Central memory CD8-positive, alpha-beta T cell (primary cell): ENCODE measurements at places on chromosomes 11 and 22.

DNA sequence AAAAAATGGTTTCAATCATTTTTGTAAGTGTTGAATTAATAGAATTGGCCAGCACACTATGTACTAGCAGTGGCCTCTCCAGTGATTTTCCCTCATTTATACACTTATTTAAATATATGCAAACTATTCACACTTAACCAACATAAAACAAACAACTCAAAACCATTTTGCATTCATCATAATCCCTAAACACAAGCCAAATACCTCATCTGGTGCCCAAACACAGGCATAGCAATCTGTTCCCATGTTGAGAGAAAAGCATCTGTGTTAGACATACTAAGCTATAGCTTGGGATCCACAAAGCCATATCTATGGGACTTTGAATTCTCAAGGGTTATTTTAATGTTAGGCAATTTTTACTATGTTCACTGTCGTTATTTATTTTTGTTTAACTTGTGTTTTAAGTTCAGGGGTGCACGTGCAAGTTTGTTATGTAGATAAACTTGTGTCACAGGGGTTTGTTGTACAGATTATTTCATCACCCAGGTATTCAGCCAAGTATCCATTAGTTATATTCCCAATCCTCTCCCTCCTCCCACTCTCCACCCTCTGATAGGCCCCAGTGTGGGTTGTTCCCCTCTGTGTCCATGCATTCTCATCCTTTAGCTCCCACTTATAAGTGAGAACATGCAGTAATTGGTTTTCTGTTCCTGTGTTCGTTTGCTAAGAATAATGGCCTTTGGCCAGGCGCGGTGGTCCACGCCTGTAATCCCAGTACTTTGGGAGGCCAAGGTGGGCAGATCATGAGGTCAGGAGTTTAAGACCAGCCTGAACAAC is 31.0 kb upstream of the RCN1 start:
- DNase-seq: no peak

DNA sequence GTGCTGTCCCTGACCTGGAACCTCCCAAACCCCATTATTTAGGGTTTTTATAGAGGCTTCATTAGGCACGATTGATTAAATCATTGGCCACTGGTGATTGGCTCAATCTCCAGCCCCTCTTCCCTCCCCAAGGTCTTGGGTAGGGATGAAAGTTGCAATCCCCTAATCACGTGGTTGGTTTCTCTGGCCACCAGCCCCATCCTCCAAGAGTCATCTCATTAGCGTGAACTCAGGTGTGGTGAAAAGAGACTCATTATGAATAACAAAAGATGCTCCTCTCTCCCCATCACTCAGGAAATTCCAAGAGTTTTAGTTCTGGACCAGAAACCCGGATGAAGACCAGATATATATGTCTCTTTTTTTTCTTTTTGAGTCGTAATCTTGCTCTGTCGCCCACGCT is 7.6 kb upstream of the MARK2 start:
- no peak for DNase-seq

GRCh38 chr22:37768273-37768672 is 39.5 kb upstream of the GCAT start:
- DNase-seq: no peak

DNA sequence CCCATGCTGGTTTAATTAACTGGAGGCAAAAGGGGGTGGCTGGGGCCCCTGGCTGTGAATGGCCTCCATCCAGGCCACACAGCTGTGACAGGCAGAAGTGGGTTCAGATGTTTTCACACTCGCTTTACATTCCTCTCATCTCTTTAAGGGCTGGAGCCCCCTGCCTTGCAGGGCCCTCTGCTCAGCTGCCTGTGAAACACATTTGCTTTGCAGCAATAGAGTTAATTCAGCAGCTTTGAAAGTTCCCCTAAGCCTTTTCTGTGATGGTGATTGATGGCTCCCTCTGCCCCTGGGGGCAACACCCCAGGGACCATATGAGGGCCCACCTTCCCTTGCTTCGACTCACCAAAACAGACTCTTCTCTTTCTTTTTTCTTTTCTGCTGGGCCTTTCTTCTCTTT is 139.3 kb downstream of the FEZ1 start:
- no peak for DNase-seq

GRCh38 chr22:39110631-39111561 is 13.9 kb downstream of the APOBEC3H start:
- no peak for DNase-seq

GRCh38 chr22:46572911-46573780 is 35.7 kb upstream of the CELSR1 start:
- DNase-seq: no peak

DNA sequence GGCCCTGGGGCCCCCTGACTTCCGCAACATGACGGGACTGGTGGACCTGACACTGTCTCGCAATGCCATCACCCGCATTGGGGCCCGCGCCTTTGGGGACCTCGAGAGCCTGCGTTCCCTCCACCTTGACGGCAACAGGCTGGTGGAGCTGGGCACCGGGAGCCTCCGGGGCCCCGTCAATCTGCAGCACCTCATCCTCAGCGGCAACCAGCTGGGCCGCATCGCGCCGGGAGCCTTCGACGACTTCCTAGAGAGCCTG is 992 bp downstream of the LRFN4 start:
- DNase-seq: no peak

- no peak for DNase-seq
Measured at GRCh38 chr11:120548682-120549209, 37.2 kb downstream of the GRIK4 start.

GRCh38 chr11:288478-289397 is at the start of gene PGGHG:
PGGHG (plus strand) TSS chr11:289126; CDS start chr11:289817, 691 bp downstream.
- DNase-seq: no peak

DNA sequence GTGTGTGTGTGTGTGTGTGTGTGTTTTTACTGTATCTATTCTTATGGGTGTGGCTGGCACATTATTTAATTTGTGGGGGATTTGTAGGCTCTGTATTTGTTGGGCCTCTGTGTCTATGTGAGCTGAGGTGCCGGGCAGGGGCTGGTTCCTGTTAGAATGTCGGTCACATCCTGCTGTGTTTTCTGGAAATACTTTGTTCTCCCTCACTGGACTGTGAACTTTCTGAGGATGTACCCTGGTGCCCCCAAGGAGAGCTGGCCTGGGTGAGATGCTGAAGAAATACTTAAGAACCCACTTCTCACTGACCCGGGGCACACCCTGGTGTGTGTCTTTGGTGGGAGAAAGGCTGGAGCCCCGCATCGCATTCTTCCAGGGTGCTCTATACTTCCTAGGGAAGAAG is 28.6 kb downstream of the KIAA1671 start:
- no peak for DNase-seq

- DNase-seq: no peak
Measured at GRCh38 chr11:73194034-73194507, 24.0 kb upstream of the P2RY2 start.

GRCh38 chr11:62573006-62573591 is 592 bp downstream of the EEF1G start:
- peak; percentile 20 for DNase-seq

DNA sequence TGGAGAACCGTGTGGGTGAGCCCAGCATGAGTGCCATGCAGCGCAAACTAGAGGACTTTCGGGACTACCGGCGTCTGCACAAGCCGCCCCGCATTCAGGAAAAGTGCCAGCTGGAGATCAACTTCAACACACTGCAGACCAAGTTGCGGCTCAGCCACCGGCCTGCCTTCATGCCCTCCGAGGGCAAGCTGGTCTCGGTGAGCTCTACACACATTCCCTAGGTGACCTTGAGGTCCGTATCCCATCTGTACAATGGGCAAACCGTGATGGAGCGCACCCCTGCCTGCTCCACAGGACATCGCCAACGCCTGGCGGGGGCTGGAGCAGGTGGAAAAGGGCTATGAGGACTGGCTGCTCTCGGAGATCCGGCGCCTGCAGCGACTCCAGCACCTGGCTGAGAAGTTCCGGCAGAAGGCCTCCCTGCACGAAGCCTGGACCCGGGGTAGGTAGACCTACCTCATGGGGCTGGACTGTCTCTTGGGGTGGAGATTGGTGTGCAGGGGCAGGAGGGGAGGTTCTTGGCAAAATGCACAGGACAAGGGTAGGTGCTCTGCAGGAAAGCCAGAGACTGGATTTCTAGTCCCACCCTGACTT is 10.6 kb downstream of the CTSF start:
- DNase-seq: no peak

- DNase-seq: no peak
Measured at GRCh38 chr11:73194593-73194992, 23.5 kb upstream of the P2RY2 start.

DNA sequence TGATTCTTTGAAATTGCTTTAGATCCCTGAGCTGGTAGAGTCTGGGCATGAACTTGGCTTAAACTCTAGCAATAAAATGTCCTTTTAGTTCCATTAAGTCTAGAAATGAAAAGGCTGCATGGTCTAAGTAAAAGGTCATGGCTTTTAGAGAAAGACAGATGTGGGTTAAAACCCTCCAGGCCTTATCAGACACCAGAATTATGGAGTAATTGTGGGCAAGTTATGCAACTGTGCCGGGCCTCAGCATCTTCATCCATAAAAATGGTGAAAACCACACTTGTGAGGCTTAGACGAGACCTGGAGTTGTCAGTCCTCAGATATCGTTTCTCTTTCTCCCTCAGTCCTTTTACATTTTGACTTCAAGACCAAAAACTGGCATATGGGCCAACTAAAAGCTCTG is 597.9 kb upstream of the KIRREL3 start:
- DNase-seq: no peak

GRCh38 chr11:44784436-44784760 is 57.6 kb downstream of the TSPAN18 start:
- DNase-seq: no peak

GRCh38 chr22:41857155-41857859 is 24.4 kb downstream of the SREBF2 start:
- peak; percentile 46 for DNase-seq

GRCh38 chr11:1348146-1348795 is 38.8 kb upstream of the TOLLIP start:
- DNase-seq: no peak

- no peak for DNase-seq
Measured at GRCh38 chr11:65722261-65722660, 1.7 kb upstream of the RNASEH2C start.

- no peak for DNase-seq
Measured at GRCh38 chr22:20805972-20806471, 32.1 kb downstream of the SERPIND1 start.

DNA sequence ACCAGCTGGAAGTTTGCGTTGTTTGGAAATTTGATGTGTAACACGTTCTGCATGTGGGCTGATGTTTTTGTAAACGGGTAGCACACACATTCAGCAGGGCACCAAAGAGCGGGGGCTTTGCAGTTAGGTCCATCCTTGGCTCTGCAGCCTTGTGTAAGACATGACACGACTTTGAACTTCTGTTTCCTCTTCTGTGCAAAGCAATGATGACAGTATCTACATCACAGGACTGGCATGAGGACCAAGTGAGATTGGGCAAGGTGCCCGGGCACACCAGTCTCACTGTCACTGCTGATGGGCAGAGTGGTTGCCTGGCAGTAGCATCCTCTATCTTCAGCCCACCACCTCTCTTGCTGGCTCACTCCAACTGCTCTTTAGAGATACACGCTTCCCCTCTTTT is 3.3 kb downstream of the TCN2 start:
- no peak for DNase-seq

GRCh38 chr11:40315122-40315521 is 1144.3 kb downstream of the LRRC4C start:
- DNase-seq: no peak

DNA sequence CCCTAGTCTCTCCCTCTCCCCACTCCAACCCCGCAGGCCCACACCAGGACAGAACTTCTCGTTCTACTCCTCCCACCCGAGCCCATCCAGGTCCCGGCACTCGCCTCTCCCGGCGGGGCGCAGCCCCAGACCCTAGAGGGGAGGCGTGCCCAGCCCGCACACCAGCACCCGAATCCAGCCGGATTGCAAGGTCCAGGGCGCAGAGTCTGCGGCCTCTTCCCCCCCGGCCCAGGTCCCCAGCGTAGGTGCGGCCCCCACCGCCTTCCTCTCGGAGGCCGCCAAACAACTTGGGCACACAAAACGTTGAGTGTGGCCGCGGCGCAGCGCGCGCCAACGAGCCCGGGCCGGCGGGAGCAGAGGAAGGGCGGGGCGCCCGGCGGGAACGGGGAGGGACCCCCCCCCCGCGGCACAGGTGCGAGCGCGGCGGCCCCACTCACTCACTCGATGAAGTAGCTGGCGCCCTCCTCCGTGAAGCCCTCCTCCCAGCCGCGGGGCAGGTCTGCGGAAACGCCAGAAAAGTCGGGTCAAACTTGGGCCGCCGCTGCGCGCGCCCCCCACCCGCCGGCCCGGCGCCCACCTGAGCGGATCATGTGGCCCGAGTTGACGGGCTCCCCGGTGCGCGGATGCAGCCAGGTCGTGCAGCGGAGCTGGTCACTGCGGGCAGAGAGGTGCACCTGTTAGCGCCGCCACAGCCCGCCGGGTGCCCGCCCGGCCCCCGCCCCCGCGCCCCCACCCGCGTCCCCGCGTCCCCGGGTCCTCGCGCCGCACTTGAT is 480 bp downstream of the PLEKHA7 start:
- no peak for DNase-seq

- no peak for DNase-seq
Measured at GRCh38 chr11:12286606-12287005, 90.8 kb upstream of the PARVA start.

DNA sequence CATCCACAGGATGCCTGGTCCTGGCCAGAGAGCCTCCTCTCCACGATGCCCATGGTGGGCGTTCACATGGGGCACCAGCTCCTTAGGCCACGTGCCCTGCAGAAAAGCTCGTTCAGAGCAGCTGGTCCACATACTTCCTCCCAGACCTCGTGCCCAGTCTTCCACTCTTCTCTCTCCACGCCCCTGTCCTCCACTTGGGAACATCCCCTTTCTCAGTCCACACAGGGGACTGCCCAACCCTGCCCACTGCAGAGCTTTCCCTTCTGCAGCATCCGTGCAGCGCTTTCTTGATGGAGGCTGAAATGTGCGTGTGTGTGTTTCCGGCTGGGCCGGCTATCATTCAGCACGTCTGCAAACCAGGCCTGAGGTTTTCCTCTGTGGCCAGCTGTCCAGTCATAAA is 11.3 kb downstream of the TPCN2 start:
- no peak for DNase-seq

GRCh38 chr11:33171251-33171650 is 10.0 kb upstream of the CSTF3 start:
- DNase-seq: no peak

DNA sequence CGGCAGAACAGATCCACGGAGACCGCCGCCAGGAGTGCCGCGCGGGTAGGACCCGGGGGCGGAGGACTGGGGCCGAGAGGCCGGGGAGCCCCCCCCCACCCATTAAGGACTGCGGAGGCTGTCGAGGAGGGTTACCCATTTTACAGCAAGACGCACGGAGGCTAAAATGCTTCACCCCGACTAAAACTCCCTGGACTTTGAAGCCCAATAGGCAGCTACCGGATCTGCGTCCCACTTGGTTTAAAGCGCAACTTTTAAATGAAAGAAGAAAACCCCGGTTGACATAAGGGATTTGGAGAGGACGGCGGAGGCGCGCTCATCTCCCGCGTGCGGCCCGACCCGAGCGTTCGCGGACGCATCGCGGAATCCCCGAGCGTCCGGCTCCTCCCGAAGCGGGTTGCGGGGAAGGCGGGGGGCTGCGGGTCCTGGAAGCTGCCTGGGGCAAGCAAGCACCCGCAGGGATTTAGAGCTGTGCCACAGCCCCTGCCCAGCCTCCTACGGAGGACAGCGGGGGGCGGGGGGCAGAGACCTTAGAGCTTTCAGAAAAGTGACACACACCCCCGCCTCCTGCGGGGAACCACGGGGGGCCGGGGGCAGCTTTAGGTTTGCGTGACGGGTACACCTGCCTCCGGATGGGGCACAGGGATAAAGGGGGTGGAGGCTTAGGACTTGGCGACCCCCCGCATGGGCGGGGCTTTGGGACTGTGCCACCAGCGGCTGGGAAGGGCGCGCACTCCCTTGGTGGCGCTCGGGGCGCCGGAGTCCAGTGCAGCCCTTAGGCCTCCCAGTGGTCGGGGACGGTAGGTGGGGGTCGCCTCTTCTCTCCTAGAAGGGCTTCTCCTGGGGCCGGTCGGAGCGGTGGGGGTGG is 760 bp upstream of the CELSR1 start:
- DNase-seq: no peak
